ENCODE measurements at places on chromosomes 4 and X. TPM values are rescaled to one million over a fixed set of nuclear protein-coding genes. Genes with fewer than 3 reads are reported as not detected.

The IL21 gene
- polyA plus RNA-seq: not detected

The BTK gene
- polyA plus RNA-seq: 1.2 TPM

The NAA11 gene
- 0.43 TPM for polyA plus RNA-seq

The ACSL4 gene
- polyA plus RNA-seq: 24.6 TPM

The AIFM1 gene
- polyA plus RNA-seq: 19.8 TPM

The RGN gene
- 2.5 TPM for polyA plus RNA-seq

The TLR10 gene
- 0.57 TPM for polyA plus RNA-seq

The NMU gene
- polyA plus RNA-seq: 1.5 TPM

The SHOX gene
- 4.5 TPM for polyA plus RNA-seq

GRCh38 chrX:132227383-132228112, 8.3 kb upstream of the RAP2C start:
- no peak for DNase-seq

GRCh38 chr4:107835406-107835805, 10.7 kb downstream of the SGMS2 start:
- DNase-seq: no peak

- DNase-seq: no peak
Measured at GRCh38 chrX:87064502-87064901, 453.1 kb upstream of the KLHL4 start.

DNA sequence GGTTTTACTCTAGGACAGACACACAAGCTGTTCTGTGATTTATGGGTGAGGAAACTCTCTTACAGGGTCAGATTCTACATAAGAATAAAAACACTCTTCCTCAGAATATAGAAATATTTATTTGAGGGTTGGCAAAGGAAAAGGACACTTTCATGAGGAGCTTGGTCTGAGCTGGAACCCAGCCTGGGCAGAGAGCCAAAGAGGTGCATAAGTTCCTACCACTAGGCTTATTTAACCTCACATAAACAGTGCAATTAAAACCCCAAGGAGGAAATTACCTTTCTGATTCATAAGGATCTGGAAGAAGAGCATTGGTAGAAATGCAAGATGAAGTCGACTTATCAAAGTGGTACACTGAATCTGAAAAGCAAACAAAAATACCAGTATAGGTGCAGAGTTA, 32.9 kb downstream of the SETD7 start:
- no peak for DNase-seq

GRCh38 chrX:10296576-10296975, 139.8 kb downstream of the CLCN4 start:
- DNase-seq: no peak

GRCh38 chrX:65528705-65529340, 5.8 kb downstream of the LAS1L start:
- DNase-seq: peak; percentile 18

DNA sequence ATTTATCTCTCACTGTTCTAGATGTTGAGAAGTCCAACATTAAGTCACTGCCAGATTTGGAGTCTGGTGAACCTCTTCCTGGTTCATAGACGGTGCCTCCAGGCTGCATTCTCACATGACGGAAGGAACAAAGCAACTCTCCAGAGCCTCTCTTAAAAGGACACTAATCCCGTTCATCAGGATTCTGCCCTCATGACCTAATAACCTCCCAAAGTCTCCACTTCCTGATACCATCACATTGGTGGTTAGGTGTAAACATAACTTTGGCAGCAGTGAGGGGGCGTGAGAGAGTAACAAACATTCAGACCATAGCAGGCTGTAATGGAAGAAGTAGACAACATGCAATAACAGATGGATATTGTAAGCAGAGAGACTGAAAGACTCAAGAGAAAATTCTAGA, 388.6 kb downstream of the PDHA2 start:
- DNase-seq: no peak

DNA sequence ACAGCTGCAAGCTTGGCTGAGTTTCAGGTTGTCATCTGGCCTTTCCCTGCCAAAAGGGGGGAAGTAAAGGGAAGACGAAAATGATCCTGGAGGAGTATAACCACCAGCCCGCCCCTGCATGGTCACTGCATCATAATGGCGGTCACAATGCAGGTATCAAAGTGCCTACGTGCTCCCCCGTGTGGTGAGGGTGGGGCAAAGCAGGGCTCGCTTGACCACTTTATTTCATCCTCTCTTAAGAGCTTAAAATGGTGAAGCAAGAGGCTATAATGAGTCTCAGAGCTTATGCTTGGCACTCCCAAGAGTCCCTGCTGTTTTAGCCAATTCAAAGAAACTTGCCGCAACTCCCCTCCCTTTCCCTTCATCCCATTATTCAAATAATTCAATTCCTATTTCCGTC, 105.6 kb downstream of the APOOL start:
- DNase-seq: no peak

DNA sequence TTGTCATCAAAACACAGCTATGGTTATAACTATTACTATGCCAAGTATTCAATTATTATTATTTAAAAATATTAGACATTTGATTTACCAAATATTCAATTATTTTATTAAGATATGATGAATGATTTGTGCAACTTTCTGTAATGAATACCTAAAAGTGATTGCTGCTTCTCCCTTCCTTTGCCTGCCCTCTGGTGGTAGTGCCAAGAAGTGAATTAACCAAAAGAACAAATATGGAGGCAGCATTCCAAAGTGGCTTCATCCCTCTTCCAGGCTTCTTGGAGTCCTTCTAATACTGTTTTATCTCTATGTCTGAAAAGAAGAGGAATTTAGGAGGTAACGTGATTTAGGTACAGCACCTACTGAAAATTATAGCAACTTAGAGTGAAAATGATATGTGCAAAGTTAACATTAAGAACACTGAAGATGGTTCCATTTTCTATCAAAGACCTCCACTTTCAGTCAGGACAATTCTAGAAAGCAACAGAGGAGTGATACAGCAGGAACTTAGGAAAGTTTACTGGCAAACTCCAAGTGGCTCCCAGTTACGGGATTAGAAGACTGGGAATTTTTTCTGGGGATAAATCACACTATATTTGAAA, 43.0 kb downstream of the ENPEP start:
- peak; percentile 19 for DNase-seq

GRCh38 chr4:6732441-6733357, 16.7 kb downstream of the BLOC1S4 start:
- DNase-seq: no peak

GRCh38 chr4:26589705-26590104, 5.8 kb downstream of the TBC1D19 start:
- DNase-seq: no peak

GRCh38 chr4:16259889-16260246, 33.6 kb upstream of the TAPT1 start:
- no peak for DNase-seq

- no peak for DNase-seq
Measured at GRCh38 chr4:127555106-127555505, 77.7 kb upstream of the INTU start.

DNA sequence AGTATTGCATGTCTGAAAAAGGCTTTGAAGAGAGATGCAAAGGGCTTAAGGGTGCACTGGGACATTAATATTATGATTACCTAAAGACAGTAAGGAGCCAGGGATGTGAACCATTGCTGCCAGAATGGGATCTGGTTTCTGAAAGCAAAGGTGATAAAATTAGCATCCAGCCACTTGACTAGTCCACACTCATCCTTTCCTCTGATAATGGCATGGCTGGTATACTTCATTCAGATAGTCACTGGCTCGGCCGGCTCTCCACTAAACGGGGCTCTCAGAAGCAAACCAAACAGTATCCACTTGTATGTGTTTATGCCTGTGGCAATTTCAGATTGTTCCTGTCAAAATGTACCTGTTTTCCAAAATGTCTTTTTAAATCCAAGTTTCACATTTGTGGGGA, 46.4 kb downstream of the MAMLD1 start:
- no peak for DNase-seq

DNA sequence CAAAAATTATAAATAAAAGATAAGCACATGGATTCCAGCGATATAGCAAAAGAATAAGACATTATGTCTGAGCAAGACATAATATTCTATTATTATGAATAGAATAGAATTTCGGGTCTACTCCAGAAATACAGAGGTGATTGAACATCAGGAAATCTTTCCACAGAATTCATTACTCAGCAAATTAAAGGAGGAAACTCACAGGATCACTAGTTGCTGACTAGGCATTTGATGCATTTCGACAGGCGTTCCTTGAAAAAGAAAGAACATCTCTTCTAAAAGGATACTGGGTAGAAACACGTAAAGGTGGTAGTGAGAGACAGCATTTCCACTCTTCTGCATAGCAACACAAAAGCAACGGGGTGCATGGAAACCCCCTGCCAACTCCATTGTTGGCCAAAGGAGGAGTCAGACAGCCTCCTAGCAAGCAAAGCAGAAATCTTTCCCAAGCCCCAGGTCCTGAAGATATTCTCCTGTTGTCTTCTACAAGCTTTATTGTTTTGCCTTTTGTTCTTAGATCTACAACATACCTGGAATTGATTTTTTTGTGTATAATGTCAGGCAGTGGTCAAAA, 14.3 kb upstream of the PDZD4 start:
- no peak for DNase-seq

DNA sequence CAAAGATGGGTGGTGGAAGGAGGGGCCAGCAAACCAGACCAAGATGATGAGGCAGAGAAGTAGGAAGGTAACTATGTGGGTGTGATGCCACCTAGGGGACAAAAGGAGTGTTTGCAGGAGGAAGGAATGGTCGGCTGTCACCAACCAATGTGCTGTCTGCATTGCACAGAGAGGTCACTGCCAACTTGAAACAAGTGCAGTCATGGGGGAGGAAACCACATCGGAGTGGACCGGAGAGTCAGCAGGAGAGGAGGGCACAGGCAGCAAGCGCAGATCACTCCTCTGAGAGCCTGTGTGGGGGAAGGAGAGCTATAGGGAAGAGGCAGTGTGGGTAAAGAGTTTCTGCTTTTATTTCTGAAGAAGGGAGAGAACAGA, 38.5 kb upstream of the FGFBP2 start:
- DNase-seq: peak; percentile 76

DNA sequence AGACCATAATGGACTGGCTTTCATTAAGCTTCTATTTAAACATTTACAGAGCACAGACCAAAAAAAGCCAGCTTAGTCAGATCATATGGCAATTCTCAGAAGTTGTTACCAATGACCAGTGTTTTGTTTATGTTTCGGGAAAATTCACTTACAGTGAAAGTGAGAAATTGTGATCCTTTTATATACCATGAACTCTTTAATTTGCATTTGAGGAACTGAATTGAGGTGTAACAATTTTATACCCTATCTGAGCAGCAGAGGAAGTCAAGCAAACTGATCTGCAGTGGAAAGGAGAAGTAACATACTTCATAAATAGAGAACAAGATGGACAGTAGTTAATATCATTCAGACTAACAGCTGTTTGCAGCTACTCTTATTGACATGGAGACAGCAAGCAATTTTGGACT, 97.1 kb downstream of the TMA16 start:
- no peak for DNase-seq

GRCh38 chrX:35711281-35711680, 86.9 kb upstream of the MAGEB16 start:
- DNase-seq: no peak

GRCh38 chrX:121308276-121308805, 260.9 kb downstream of the GLUD2 start:
- DNase-seq: peak; percentile 31

GRCh38 chrX:85107407-85107806, 103.7 kb downstream of the APOOL start:
- DNase-seq: no peak

- DNase-seq: no peak
Measured at GRCh38 chr4:89837385-89837992, 528 bp upstream of the SNCA start.

DNA sequence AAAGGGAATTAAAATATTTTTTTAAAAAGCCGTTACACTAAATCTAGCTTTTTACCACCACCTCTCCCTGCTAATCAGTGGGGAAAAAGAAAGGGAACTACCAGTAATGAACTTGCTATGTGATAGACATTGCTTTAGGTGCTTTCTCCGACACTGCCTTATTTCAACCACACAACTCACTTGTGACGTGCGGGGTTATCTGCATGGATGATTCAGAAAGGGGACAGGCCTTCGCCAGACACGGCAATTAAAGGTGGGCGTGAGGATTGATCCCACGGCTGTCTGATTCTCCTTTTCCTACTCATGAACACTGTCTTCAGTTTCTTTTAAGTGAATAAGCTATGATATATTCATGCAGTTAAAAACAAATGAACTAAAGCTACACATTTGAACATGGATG, 882 bp upstream of the CXCR3 start:
- DNase-seq: no peak

DNA sequence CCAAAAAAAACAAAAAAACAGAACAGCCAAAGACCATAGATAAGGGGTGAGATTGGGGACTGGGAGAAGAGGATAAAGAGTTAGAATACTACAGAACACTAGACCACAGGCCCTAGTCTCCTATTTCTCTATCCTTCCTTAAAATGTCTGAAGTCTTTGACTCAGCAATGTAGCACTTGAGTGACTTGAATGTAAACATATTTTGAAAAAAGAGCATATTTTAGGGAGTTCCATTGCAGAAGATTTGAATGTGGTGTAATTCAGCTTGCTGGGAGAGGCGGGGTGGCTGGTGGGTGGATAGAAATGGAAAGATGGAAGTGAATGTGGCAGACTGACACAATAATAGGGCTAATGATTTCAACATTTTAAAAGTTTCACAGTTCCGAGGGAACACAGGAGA, 144.9 kb downstream of the CHIC2 start:
- no peak for DNase-seq

GRCh38 chrX:120136840-120137239, 21.1 kb upstream of the RHOXF1 start:
- no peak for DNase-seq

DNA sequence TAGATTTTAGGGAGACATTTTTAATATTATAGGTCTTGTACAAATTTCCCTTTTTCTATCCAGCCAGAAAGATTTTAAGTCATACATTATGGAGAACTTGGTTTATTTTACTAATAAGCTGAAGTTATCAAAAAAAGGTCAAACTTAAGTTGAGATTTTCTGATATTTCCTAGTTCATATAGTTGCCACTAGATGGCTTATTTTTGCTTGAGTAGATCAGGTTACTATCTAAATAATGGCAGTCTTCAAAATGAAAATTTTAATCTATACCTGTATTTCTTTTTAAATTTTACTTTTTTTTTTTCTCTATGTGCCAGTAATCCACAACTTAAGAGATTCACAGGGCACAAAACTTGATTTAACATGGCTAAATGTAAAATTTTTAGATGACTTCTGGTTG, 52.3 kb downstream of the USP9X start:
- DNase-seq: no peak

DNA sequence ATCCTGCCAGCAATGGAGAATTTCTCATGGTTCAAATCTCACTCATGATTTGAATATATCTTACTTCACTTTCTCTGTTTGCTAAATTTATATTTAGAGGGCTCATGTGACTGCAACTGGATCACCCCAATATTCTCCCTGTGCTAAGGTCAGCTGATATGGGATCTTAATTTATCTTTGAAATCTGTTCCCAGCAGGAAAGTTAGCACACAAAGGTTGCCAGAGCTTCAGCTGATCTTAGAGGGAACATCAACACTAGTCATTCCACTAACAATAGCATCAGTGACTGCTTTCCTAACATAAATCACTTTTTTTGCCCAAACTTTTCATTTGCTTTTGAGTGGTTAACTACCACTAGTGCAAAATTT, 1270.0 kb downstream of the ARAP2 start:
- DNase-seq: no peak
